Stimulated activated CD4-positive, alpha-beta T cell treated with anti-CD3 and anti-CD28 coated beads, TNF-alpha, amount 100 ng/mL, for 4 hours (primary cell): ENCODE measurements at places on chromosomes 2 and 18.

- no peak for DNase-seq
Measured at GRCh38 chr2:27446057-27446456, 3.9 kb downstream of the KRTCAP3 start.

GRCh38 chr2:236505041-236505440 lies 64.6 kb upstream of the ACKR3 start:
- DNase-seq = no peak

- no peak for DNase-seq
Measured at GRCh38 chr2:32284321-32284720, 6.6 kb downstream of the YIPF4 start.

- DNase-seq = no peak
Measured at GRCh38 chr2:37851428-37851827, 73.7 kb upstream of the RMDN2 start.

DNA sequence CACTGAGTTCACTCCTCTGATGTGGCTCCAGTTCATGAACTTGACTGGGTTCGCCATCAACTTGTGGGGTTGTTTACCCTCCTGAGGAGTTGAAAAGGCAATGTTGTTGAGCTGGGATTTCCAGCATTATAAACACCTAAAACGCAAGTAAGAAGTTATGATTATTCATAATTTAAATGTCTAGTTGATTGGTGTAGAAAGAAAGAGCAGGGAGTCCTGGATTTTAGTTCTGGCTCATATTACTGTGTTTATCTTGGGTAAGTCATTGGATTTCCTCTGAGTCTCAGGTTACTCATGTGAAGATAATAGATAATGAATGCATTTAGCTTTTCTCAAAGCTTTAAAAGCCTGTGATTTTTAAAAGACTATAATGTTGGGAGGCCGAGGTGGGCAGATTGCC lies 438.0 kb upstream of the CDH20 start:
- no peak for DNase-seq

- no peak for DNase-seq
Measured at GRCh38 chr18:26386002-26386401, 159.8 kb downstream of the TAF4B start.

DNA sequence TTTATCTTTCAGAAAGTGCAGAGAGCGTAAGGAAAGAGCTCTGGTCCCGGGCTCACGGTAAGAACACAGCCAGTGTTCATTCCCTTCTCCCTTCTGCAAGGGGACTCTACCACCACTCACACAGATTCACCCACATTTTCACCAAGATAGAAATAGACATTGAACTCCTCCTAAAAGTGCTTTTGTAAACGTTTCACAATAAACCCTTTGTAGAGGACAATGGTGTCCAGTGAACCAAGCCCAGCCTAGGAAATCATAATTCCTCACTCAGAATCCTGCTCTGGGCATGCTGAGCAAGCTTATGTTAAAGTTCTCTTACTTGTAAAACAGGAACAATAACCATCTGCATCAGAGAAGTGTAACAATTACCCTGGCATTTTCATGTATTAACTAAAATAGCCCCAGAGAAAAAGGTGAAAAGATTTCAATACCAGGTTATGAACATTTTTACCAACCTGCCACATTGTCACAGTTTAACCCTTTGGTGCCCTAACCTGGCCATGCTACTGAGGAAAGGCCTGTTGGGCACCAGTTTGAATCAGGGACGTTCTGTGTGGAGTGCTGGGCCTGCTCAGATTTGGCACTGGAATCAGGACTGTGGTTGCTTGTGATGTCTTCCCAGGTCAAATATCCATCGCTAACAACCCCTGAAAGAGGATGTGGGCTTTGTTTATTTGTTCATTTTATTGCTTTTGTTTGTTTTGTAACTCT lies 22.5 kb upstream of the NDUFV2 start:
- no peak for DNase-seq

DNA sequence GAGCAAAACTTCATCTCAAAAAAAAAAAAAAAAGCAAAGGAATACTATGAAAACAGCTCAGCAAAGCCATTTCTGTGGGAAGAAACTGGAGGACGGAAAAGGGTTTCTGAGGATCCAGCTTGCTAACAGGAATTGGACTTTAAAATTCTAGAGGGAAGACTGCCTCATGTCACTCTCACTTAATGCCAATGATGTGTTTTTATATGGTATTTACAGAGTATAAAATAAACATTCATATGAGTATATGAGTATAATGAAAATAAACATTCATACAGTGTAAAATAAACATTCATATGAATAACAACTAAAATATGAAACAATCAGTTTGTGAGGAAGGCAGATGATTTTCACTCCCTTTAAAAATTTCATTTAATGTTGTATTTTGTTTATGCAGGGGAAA lies 43.9 kb downstream of the CHMP3 start:
- no peak for DNase-seq

- no peak for DNase-seq
Measured at GRCh38 chr2:37619959-37620300, 51.5 kb downstream of the CDC42EP3 start.

GRCh38 chr2:207867056-207867455 lies 97.3 kb upstream of the FZD5 start:
- no peak for DNase-seq

DNA sequence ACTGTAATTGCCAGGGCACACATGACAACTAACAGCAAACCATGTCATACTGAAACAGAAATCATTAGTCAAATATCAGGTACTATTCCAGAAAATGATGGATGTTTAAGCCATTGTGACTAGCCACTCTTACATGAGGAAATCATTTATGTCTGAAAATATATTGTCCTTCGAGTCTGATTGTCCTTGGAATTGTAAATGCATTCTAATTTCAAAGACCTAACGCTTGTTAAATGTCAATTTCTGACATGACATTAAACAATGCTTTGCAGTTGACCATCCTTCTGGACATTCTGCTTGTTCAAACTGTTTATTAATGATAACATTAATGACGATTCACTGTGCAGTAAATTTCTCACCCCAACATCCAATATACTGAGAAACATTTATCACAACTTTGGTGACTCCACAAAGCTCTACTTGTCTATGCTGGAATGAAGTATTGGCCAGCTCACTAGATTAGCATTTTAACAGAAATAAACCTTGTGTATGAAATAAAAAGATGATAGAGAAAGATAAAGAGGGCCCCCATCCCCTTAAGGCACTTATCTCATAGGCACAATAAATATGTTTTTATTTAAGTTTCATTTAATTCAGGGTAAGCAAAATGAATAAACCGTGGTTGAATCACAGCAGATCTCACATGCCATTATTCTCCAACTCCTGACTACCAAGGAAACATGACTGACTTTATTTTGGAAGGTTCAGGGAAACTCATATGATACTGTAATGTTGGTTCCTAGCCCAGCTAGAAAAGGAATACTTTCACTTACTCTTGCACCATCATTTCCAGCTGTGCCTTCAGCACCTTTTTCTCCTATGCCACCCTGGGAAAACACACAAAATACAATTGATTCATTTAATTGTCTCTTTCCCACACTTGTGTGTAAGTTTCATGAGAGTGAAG lies 82.3 kb downstream of the COL3A1 start:
- DNase-seq = no peak

- no peak for DNase-seq
Measured at GRCh38 chr2:96647681-96648080, 5.1 kb downstream of the FER1L5 start.

GRCh38 chr2:167776359-167776758 lies 471.0 kb downstream of the STK39 start:
- no peak for DNase-seq

- DNase-seq = no peak
Measured at GRCh38 chr2:160362018-160362417, 131.6 kb downstream of the RBMS1 start.

GRCh38 chr2:216653931-216654365 lies 20.7 kb downstream of the IGFBP2 start:
- DNase-seq = no peak

GRCh38 chr2:227413371-227413770 lies 25.6 kb upstream of the SCYGR1 start:
- no peak for DNase-seq

DNA sequence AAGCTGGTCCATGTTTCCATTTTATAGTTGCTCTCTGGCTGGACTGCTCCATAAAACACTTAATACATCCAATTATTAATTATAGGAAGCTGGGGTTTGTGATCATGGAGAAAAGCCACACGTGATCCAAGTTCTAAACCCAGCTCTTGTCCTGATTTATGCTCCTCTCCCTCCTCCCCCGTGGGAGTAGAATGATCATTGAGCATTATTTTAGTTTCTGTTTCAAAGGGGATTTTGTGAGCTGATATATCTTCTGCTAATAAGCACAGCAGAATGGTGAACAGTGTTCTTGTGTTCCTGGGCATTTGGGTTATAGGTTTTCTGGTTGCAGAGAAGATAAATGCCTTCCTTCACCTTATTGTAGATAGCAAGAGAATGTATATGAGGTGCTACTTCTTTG lies 135.7 kb upstream of the TMEM200C start:
- DNase-seq = no peak

- no peak for DNase-seq
Measured at GRCh38 chr2:227052879-227053278, 111.1 kb downstream of the COL4A4 start.

DNA sequence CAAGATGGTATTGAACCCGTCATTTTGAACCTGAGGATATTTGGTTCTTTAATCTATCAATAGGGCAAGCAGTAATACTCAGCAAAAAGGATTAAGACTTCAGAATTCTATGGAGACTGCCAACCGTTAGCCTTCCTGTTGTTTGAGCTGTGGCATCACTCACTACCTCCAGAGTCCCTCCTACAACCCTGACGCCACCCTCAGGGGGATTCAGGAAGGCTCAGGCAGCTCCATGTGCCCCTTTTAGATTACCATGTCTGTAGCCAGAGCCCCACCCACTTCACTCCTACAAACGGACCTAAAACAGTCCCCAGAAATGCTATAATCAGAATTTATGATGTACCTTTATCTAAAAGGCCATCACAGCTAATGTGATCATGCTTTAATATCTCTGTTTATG lies 172.9 kb downstream of the EPHA4 start:
- DNase-seq = no peak
